ENCODE measurements at places on chromosomes 7 and 10.

DNA sequence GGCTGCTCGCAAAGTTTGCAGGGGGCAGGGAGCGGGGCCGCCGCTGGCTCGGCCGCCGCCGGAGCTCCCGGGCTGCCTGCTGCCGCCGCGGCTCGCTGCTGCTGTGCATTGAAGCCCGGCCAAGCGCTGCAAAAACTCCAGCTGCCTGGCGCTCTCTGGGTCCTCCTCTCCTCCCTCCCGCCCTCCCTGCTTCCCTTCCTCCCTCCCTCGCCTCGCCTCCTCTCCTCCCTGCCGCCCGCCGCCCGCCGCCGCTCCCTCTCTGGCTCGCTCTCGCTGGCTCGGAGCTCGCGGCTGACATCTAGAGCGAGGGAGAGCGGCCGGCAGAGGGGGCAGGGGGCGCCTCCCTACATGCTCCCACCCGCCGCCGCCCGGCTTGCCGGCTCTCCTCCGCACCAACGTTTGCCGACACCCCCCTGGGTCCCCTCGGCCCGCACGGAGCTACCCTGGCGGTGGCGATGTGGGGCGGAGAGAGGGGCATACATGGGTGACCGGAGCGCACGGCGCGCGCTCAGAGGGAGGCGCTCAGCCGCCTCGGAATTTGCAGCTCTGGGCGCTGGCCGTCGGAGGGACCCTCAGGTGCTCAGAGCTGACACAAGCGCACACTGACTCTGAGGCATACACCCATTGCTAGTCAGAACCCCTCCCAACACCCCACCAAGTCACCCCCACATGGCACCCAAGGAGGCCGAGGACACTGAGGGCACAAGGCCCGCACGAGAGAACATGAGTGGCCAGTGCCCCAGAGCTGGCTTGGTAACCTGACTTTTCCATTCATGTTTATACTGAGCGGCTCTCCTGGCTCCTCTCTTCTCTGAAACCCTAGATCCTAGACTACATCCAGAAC lies 1.2 kb upstream of the PLXNA4 start:
- DNase-seq, result no peak

- DNase-seq, result no peak
Measured at GRCh38 chr7:71184136-71184535, 52.2 kb downstream of the GALNT17 start.

GRCh38 chr7:102279537-102280400 lies 6.9 kb upstream of the SH2B2 start:
- DNase-seq, result no peak

DNA sequence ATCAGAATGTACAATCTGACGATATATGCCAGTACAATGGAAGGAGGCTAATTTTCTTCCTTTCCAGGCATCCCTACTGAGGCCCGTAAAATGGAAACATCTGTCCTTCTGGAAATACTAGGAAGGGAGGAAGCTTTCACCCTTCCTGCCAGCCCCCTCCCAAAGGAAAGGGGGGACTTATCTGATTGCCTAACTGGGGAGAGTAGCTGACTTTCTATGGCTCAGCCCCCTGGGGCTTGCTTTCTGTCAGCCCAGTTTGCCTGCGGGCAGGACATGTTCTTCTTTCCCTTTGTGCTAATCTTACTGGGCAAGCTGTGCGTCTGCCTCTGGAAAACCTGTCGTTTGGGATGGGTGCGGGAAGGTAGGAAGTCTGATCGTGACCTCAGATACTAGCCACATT lies 508.9 kb downstream of the SUGCT start:
- no peak for DNase-seq

GRCh38 chr10:85934586-85934985 lies 432.0 kb downstream of the GRID1 start:
- no peak for DNase-seq
